ENCODE measurements at places on chromosomes 11 and 22. TPM values are rescaled to one million over a fixed set of nuclear protein-coding genes. Genes with fewer than 3 reads are reported as not detected.

SIAE gene
- total RNA-seq: 12.2 TPM

DNA sequence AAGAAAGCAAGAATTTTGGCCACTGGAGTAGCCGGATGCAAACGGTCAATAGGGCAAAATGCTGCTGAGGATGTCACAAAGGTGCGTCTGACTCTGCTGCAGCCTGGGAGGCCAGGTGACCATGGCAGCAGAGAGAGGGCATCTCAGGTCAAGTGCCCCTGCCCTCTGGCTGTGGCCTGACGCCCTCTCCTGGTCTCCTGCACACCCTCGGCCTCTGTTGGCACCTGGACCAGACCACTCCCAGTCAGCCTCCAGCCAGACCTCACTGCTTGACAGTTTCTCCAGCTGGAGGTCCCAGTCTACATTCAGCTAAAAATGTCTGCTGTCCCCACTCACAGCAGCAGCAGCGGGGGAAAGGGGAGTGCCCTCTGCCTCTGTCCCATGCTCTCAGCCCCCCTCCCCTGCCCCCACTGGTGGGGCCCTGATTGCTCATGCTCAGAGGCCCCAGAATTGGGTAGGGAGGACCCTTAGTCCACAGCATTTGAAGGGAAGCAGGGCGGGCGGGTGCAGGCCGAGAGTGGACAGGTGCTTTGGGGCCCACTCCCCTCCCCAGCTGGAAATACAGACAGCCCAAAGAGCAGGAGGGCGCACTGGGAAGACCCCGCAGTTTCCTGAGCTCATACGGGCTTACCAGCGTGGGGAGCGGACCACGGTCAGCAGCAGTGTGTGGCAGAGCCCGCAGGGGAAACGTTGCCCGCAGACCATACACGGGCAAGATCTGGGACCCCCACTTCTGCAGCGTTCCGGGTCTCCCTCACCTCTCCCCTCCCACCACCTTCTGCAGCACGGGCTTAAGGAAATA is 1.6 kb upstream of the BRSK2 start:
- DNase-seq: no peak

- DNase-seq: no peak
Measured at GRCh38 chr11:27443227-27443626, 29.4 kb downstream of the LGR4 start.

- no peak for DNase-seq
Measured at GRCh38 chr11:127862406-127862805, 725.0 kb downstream of the ETS1 start.

DNA sequence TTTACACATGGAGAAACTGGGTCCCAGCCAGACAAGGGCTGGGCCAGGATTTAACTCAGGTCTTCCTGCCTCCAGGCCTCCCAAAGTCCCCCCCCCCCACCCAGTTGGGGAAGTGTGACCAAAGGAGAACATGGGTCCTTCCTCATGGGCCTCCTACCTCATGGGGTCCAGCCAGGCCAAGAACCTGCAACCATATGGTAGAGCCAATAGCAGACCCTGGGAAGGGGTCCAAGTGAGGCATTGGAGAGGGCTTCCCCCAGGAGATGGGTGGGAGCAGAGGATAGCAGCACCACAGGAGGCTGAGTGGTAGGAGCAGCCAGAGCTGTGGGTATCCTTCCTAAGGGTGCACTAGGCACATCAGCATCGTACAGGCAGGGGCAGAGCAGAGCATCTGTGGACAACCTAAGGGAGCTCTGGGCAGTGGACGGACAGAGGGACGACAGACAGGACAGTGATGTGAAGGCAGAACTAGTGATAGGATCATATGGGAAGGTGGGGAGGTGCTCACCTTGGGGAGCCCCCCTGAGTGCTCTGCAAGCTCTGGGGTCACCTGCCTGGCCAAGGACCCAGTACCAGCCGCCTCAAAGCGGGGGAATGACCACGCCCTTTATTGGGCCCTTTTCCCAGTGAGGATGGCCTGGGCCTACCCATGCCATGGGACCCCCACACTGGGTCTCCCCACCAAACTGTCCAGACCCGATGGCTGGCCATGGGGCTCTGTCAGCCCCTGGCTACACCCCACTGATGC is 4.5 kb downstream of the ARVCF start:
- DNase-seq: no peak
